Suppressor macrophage treated with lipopolysaccharide for 1 hour (primary cell): ENCODE measurements at places on chromosomes 3 and 15.

DNA sequence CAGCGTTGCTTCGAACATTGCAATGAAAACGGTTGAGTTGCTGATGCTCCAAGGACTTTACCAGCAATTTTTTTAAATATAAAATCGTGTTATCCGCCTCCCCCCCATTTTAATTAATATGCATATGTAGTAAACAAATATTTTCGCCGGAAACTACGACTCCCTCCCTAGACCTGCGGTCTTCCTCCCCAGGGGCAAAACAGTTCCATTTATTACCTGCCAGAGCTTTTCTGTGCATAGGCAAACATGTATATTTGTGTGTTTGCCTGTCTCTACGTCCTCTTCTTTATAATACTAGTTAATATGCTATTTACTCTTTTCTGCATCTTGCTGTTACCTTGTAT lies 593 bp upstream of the RSL24D1 start:
- no peak for DNase-seq

DNA sequence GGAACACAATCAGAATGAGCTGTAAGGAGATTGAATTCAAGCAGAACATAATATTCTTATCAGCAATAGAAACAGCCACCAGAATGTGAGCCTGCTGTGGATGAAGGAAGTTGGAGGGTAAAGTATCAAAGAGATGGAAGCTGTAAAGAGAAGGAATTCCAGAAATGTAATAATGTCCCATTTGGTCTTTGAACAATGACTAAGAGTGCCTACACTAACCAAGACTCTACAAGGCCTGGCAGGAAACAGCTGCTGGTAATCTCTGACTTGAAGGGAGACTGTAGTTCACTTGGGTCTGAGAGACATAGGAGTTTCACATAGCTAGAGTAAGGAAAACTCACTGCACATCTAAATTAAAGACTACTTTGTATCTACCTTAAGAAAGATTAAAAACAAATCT lies 1176.0 kb upstream of the ALCAM start:
- no peak for DNase-seq

GRCh38 chr15:58459560-58459959 lies 27.8 kb downstream of the LIPC start:
- DNase-seq = peak; percentile 29

- peak; percentile 27 for DNase-seq
Observed at GRCh38 chr3:54830658-54831057, 97.2 kb downstream of the LRTM1 start.

DNA sequence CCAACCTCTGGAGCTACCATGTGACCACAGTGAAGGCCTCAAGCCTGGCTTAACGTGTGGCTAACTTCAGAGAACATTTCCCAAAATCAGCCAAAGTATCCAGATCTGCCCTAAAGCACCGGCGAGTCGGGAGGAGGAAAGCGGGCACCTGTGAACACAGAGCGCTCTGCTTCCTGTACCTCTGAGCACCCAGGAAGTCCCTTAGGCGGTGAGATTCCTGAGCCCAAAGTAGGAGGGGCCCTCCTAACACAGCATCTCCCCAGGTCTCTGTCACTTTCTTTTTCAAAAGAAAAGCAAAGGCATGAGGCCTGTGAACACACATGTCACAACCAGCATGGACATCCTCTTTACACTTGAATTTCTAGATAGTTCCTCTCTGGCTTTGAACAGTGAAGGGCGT lies 944 bp upstream of the EIF4E3 start:
- DNase-seq = peak; percentile 36

- peak; percentile 43 for DNase-seq
Observed at GRCh38 chr3:195583831-195584542, at the start of gene APOD. APOD (minus strand) TSS chr3:195583940; CDS start chr3:195579461, 4,479 bp downstream.

- DNase-seq = peak; percentile 28
Observed at GRCh38 chr15:58981808-58982475, 5.5 kb upstream of the RNF111 start.

- peak; percentile 28 for DNase-seq
Observed at GRCh38 chr3:43998836-43999727, 242.6 kb upstream of the TOPAZ1 start.

GRCh38 chr15:96340598-96341512 lies 10.4 kb downstream of the NR2F2 start:
- no peak for DNase-seq
